ENCODE measurements at places on chromosomes 1 and 21.

DNA sequence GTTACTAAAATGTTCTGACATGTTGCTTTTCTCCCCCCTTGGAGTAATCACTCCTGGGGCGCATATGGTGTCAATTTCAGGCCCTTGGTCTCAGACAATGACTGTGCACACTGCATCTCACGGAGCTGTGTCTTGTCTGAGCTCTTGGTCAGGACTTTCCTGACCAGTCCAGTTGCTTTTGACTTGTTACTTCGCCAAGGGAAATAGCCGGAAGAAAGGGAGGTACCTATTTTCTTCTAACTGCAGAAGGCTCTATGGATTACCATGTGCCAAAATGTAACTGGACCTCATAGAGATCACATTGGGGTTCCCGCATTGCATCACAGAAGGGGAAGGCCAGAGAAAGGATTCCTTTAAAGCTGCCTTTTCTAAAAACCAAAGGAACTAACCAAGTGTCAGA is 68.6 kb downstream of the SPAG17 start:
- DNase-seq, result no peak

- DNase-seq, result no peak
Observed at GRCh38 chr21:44956356-44957046, 16.7 kb downstream of the SLX9 start.

DNA sequence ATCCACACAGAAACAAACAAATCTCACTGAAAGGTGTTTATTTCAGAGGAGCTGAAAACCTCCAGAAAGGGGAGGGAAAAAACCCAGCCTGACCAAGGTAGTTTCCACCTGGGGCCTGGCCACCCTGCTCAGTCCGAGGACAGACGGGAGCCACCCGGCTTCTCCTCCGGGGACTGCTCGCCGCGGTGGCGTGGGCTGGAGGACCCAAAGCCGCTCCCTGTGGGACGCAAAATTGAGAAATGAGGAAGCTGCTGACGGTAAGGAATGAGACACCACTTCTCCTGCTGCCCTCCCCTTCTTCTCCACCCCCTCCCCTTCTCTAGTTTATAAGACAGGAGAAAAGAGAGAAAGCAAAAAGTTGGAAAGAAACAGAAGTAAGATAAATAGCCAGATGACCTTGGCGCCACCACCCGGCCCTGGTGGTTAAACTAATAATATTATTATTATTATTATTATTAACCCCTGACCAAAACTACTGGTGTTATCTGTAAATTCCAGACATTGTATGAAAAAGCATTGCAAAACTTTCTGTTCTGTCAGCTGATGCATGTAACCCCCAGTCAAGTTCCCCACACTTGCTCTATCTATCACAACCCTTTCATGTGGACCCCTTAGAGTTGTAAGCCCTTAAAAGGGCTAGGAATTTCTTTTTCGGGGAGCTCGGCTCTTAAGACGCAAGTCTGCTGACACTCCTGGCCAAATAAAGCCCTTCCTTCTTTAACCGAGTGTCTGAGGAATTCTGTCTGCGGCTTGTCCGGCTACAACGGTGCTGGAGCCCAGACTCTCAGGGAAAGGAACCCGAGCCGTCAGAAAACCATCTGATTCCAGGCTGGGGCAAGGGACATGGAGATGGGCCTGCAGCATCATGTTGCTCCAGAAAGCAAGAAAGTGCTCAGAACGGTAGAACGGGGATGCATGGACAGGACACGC is 12.5 kb downstream of the ITGB2 start:
- peak; percentile 63 for DNase-seq

GRCh38 chr1:46288485-46289133 is 14.8 kb downstream of the LRRC41 start:
- no peak for DNase-seq

- DNase-seq, result no peak
Observed at GRCh38 chr1:78493451-78493850, 2.7 kb downstream of the PTGFR start.
